ENCODE measurements at places on chromosomes 3 and 15.

GRCh38 chr3:72391659-72392058 is 456.6 kb downstream of the SHQ1 start:
- no peak for DNase-seq

DNA sequence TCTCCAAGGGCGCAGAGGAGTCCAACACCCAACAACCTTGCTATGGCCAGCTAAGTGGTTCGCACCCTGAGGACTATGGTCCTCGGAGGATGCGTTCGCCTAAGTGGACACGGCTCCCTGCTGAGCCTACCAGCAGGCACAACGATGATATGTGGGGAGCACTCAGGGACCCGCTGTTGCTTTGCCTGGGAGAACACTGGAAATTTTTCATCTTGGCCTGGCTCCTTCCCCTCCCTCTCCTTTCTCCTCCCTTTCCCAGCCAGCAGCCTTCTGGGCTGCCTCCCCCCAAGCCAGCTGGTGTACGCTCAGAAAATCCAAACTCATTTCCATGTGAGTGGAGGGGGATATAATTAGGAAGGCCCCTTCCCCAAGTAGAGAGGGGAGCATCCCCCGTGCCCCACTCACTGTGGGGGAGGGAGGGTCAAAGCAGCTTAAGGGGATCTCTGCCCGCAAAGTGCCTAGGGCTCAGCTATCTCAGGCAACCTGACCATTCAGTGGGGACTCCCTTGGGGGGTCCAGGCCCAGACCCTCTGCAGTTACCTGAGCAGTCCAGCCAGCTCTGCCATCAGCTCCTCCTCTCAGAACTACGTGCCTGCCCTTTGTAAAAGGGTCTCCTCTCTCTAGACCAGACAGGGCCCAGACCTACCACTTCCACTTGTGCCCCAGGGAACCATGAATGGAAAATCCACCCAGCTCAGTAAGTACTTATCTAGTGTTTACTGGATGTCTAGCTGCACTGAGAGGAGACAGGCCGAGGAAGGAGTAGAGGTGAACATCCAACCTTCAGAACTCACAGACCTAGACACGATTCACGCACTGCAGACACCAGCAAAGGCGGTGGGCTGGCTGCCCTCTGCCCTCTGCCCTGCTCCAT is 742 bp upstream of the SEMA7A start:
- DNase-seq, result no peak

DNA sequence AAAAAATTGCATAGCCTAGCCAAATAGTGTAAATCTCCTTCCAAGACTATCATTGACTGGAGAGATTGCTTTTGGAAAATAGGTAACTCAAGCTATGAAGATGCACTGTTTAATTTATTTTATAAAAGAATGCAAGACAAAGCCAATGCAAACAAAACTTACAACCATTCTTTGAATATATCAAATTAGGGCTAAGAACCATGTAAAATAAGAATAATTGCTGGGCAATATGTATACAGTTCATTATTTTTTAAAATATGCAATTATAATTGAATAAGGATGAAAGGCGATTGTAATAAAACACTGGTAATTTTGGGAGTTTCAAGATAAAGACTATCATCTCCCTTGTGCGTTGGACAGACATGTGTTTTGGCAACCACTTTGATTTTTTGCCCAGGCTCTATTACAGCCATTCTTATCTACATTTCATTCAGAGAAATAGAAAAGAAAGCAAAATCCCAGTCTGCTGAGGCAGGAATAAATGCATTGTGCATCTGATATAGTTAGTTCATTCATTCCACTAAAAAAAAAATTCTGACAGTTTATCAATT is 242.3 kb upstream of the ROBO1 start:
- DNase-seq, result no peak

- DNase-seq, result no peak
Measured at GRCh38 chr3:67898916-67899315, 244.5 kb upstream of the SUCLG2 start.

- DNase-seq, result no peak
Measured at GRCh38 chr3:159848348-159849118, 140.1 kb upstream of the IL12A start.

GRCh38 chr3:149224736-149225594 is 3.3 kb upstream of the CP start:
- DNase-seq, result no peak

Measured in suprapubic skin (tissue), 4 donors.